Activated T-cell treated with anti-CD3 and anti-CD28 coated beads for 4 hours (primary cell): ENCODE measurements at places on chromosomes 2 and 18.

DNA sequence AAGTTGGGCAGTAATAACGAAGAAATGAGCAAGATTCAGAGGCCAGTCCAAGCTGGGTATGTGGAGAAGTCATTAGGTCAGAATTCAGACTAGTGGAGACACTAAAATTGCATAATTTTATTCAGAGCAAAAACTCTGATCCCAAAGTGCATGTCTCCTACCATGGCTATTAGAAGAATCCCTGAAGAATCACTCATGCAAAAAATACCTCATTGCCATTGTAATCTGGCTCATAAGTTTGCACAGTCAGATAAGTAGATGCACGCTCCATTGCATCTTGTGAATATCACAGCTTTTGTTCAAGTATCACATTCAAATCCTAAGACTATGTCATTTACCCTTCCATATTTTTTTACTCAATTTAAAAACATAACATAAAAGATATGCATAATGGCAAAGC lies 692.2 kb upstream of the KLHL29 start:
- DNase-seq: no peak

DNA sequence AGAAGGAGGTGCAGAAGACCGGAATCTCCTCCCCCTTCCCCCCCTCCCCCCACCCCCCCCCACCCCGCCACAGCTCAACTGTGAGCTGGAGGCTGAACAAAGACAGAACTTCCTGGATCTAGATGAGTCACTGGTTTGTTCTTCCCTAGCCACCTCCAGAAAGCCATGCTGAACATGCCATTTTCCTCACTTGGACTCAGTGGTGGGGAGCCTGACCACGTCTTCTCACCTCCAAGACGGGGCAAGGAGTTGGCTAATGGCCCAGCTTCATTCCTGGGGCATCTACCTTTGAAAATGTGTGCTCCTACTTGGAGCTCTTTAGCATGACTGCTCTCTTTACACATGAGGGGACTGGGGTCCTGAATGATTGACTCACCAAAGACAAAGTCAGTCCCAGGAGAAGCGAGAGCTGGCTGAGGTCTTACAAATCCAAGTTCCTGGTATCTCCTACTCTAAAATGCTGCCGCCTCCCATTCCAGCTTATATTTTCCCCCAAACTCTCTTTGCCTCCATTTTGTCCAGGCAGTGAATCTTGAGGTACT lies 22.6 kb upstream of the FZD5 start:
- no peak for DNase-seq

- DNase-seq: no peak
These were observed 2.2 kb downstream of the CDKL4 start for GRCh38 chr2:39241588-39241987.

DNA sequence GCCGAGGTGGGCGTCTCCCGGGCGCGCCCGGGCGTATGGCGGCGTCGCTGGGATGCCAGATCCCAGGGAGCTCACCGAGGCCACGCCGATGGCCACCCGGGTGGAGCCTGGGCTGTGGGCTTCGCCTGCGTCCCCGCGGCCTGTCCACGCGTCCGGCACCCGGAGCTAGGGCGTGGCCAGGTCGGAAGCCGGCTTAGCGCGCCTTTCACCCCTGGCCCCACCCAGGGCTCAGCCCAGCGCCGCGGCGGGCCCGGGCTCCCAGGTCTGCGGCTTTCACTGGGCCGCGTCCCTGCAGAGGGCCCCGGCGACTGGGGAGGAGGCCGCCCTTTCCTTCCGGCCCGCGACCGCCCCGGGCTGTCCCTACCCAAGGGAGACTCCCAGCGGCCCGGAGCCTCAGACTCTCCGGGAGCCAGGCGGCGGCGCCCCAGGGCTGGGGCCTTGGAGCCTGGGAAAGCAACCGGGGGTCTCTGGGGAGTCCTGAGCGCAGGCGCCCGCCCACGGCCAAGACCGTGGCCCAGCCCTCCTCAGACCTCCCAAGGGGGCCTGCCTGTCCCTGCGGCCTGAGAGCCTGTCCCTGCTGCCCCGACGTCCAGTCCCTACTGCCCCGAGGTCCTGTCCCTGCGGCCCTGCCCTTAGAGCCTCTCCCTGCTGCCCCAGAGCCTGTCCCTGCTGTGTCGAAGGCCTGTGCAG lies 36.3 kb upstream of the ITM2C start:
- DNase-seq: no peak

- DNase-seq: no peak
These were observed 152.4 kb downstream of the DYSF start for GRCh38 chr2:71605781-71606241.

GRCh38 chr18:68783506-68783905 lies 14.4 kb upstream of the CCDC102B start:
- no peak for DNase-seq
